Thyroid gland (tissue), 4 donors: ENCODE measurements at places on chromosomes 1 and 21. TPM values are rescaled to one million over a fixed set of nuclear protein-coding genes. Genes with fewer than 3 reads are reported as not detected.

SNX7 gene
- 17.2 TPM for total RNA-seq

- no peak overlapping the region for H3K27ac ChIP-seq
- H3K27me3 ChIP-seq = no peaks in the 10 kb centered on the region
- no peak for DNase-seq
- no peaks in the 10 kb centered on the region for H3K36me3 ChIP-seq
- H3K4me3 ChIP-seq = no peak overlapping the region
These were observed 201.1 kb downstream of the BACH1 start for GRCh38 chr21:29499734-29500343.

DNA sequence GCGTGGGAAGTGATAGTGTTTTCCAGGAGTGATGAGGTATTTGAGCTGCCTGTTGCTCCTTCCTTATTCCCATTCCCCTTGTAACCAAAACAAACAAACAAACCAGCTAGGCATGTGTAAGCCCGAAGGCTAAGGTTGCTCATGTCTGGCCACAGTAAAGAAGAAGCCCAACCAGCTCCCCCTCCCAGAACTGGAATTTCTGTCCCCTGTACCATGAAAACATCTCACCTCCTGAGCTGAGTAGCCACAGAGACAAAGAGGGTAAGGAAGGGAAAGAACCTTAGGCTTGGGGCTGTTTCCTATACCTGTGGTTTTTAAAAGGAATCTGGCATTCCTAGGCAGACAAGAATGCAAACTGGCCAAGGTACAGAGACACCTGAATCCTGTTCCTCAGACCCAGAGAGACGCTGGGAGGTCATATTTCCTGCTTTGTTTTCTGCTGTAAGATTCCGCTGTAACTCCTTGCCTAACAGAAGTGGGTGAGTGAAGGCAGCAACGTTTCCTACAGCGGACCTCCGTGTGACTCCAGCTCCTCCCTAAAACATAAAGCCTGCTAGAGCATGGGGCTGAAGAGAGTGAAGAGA, 41.7 kb upstream of the RAB4A start:
- no peaks in the 10 kb centered on the region for H3K36me3 ChIP-seq
- peaks cover 37% of the 10 kb centered on the region for H3K4me1 ChIP-seq
- H3K27me3 ChIP-seq = no peaks in the 10 kb centered on the region
- peak overlapping the region; percentile 95 for H3K27ac ChIP-seq
- peak; percentile 13 for DNase-seq
- no peak overlapping the region for H3K4me3 ChIP-seq

GRCh38 chr1:228222548-228222947, 14.7 kb downstream of the OBSCN start:
- no peaks in the 10 kb centered on the region for H3K4me1 ChIP-seq
- no peak overlapping the region for H3K27ac ChIP-seq
- DNase-seq = no peak

DNA sequence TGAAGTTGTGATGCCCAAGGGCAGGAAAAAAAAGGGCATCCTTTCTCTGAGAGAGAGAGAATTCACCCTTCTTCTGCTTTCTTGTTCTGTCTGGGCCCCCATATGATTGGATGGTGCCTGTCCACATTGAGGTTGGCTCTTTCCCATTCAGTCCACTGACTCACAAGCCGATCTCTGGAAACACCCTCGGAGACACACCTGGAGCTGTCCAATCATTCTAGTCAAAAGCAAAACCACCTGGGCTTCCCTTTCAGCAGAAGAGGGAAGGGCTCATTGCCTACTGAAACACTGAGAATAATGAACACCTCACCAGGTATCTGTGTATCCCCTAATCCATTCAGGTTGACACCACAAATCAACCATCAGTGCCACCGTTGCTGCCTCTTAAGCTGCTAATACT, 103.7 kb upstream of the GNG12 start:
- no peak overlapping the region for H3K4me3 ChIP-seq
- H3K4me1 ChIP-seq = no peaks in the 10 kb centered on the region
- H3K27me3 ChIP-seq = no peaks in the 10 kb centered on the region
- H3K27ac ChIP-seq = no peak overlapping the region

DNA sequence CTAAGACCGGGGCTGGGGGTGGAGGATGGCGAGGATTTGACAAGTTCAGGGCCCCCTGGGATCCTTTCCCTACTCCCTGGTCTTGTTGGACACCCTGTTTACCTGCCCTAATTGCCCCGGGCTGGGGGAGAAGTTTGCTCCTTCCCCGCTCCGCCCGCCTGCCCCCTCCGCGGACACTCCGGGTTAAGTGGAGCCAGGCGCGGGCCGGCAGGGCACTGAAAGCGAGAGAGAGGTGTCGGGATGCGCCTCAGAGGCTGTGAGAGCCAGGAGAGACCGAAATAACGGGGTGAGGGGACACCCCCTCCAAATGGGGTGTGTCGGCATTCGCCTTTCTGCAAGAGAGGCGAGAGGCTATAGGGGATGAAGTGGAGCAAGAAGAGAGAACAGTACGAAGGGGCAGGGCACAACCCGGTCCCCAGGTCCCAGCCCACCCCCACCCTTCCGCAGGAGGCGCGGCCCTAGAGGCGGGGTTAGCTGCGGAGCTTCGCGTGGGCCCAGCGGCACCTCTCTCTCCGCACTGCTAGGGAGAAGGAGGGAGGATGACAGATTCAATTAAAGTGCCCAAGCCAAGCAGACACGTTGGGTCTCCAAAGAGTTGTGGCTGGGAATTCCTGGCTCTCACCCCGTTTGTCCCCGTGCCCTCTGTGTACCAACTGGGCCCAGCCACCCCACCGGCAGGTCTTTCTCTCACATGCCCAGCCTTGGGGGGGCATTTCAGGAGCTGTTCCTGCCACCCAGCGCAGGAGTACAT, 3.8 kb downstream of the EFNA3 start:
- no peaks in the 10 kb centered on the region for H3K36me3 ChIP-seq
- peaks cover 74% of the 10 kb centered on the region for H3K4me1 ChIP-seq
- H3K27ac ChIP-seq = no peak overlapping the region
- no peak overlapping the region for H3K4me3 ChIP-seq
- H3K27me3 ChIP-seq = peaks cover 42% of the 10 kb centered on the region

- H3K36me3 ChIP-seq = no peaks in the 10 kb centered on the region
- H3K4me3 ChIP-seq = no peak overlapping the region
- H3K27me3 ChIP-seq = no peaks in the 10 kb centered on the region
- no peak overlapping the region for H3K27ac ChIP-seq
- no peaks in the 10 kb centered on the region for H3K4me1 ChIP-seq
These were observed 291.6 kb downstream of the PTBP2 start for GRCh38 chr1:97013136-97013535.
